Right lung (tissue), 10 donors: ENCODE measurements at places on chromosomes 4 and X.

GRCh38 chr4:186561748-186562147 is 6.4 kb upstream of the MTNR1A start:
- no peak for DNase-seq

DNA sequence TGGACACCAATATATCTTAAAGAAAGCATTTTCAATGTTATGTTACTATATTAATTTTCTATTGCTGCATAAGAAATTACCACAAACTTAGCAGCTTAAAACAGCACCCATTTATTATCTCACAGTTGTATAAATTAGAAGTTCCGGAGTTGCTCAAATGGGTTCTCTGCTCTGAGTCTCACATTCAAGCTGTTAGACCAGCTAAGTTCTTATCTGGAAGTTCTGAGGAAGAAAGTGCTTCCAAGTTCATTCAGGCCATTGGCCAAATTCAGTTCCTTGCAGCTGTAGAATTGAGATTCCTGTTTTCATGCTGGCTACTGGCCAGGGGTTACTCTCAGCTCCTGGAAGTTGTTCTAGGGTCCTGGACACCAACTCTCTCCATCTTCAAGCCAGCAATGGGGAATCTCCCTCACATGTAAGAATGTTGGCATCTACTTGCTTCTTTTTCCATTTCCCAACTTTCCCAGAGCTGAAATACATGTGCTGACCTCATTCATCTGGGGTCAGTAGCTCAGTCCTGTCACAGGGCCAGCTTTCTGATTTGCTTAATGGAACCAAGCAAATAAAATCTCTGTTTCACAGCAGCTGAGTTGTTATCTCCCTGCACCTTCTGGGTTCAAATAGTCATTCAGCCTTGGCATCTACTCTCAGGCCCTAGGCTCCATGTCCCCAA is 99.6 kb upstream of the INTU start:
- peak; percentile 89 for DNase-seq

GRCh38 chr4:151251603-151252304 is 25.2 kb upstream of the PRSS48 start:
- no peak for DNase-seq

- DNase-seq, result no peak
Measured at GRCh38 chrX:153865685-153866084, 20.3 kb downstream of the L1CAM start.

- no peak for DNase-seq
Measured at GRCh38 chr4:92551616-92552015, 247.8 kb downstream of the GRID2 start.
